ENCODE measurements at places on chromosomes 11 and 22. TPM values are rescaled to one million over a fixed set of nuclear protein-coding genes. Genes with fewer than 3 reads are reported as not detected.
A peak's percentile ranks its signal among the peaks of the same experiment; 100 is the strongest.

LDLRAD3 gene
- total RNA-seq = 10.8 TPM

GRAP2 gene
- total RNA-seq = not detected

GRCh38 chr11:69339983-69340565 lies 46.1 kb downstream of the MYEOV start:
- no peak for DNase-seq

DNA sequence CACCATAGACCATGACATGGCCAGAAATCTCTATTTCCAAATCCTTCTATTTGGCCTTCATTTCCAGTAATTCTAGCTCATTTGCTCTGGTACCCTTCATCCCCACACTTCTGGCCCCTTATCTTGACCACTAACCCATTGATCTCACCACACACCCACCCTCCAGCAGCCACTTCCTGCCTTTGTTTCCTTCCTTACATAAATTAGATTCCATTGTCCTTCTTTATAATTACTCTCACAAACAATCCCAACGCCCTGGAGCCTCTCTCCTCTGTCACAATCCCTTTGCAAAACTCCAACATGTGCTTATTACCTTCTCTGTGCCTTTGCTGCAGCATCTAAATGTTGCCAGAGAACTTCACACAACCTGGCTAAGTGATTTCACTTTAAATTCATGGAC lies 14.8 kb downstream of the APLNR start:
- DNase-seq = no peak

POU2AF2 gene
- total RNA-seq = not detected

GRCh38 chr11:9015677-9016076 lies 11.9 kb upstream of the NRIP3 start:
- peak; percentile 83 for DNase-seq

DNA sequence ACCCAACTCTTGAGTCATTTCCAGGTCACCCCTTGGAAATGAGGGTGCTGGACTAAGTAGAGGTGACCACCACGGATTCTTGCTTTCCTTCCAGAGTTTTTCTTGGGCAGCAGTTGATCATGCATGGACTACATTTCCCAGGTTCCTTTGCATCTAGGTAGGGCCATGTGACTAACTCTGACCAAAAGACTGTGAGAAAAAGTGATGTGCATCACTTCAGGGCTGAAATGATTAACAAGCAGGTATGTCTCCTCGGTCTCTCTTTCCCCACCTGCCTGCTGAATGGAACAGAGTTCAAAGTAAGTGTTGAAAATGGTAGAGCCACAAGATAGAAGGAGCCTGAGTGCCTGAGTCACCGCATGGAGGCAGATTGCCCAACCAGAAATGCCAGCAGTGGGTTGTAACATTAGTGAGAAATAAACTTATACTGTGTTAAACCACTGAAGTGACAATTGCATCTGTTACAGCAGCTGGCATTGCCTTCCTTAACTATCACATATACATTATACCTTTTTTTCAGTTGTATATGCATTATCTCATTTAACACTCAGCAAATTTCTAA lies 113.5 kb downstream of the MN1 start:
- no peak for DNase-seq

OR51B5 gene
- not detected for total RNA-seq

DNA sequence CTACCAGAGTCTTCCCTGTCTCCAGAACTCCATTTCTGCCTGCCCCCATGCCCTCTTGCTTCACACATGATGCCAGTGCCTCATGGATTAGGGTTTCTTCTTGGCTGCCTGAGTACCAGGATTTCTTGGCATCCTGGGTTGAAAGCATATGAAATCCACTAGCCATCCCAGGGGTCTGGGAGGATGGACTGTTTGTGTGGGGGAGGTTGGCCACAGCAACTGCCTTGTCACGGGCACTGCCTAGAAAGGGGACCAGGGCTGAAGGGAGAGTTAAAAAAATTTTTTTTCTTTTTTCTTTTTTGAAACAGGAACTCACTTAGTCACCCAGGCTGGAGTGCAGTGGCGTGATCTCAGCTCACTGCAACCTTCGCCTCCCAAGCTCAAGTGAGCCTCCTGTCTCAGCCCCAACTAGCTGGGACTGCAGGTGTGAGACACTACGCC lies 4.2 kb downstream of the USP35 start:
- DNase-seq = peak; percentile 37

OR56A1 gene
- total RNA-seq = not detected

ZP1 gene
- not detected for total RNA-seq

OR56A5 gene
- not detected for total RNA-seq

DNA sequence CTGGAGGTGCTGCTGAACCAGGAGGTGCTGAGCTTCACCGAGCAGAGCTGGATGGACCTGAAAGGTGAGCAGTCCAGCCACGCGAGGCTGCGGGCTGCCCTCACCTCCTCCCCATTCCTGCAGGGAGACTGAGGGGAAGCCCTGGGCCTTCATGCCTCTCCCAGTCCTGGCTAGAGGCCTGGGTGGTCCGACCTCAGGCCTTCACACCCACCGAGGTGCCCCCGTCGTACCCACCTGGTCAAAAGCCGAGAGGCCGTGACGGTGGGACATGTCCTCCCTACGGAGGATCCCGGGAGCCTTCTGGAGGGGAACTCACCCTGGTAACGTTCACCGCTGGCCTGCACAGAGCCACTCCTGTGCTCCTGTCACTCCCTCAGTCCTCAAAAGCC lies 5.1 kb downstream of the SUSD2 start:
- DNase-seq = no peak

PGA4 gene
- total RNA-seq = not detected

GRCh38 chr22:28230671-28231070 lies 311.6 kb upstream of the PITPNB start:
- peak; percentile 63 for DNase-seq

DNA sequence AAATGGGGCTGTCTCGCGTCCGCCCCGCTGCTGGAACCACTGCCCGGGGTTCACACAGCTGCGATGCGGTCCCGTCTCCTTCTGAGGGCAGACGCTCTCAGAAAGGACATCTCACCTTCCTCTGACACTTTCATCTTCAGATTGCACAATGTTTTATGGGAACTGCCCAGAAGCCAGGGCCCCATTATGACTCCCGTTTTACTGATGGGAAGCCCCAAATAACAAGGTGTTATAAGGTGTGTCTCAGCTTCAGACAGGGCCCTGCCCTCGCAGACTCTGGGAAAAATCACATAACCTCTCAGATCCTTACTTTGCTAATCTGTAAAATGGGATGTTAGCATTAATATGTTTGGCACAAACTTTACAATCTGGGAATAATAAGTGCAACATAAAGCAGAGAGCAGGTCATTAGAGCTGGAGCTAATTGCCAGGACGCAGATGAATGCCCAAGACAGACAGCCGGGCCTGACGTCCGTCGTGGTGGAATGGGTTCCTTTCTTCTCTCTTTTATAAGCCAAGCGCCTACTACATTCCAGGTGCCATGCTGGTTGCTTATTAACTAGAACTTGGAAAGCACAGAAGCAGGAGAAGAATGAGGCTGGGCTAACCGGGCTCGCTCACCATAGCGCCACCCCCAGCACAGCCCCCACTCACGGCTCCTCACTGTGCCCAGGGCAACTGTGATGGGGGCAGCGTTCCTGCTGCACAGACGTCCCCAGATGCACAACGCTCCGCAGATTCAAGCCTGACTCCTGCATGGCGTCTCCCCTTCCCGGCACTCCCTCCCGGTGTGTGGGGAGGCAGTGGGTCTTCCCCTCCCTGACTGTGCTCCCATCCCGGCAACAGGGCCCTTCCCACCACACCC lies 43.8 kb downstream of the TRMU start:
- no peak for DNase-seq

DNA sequence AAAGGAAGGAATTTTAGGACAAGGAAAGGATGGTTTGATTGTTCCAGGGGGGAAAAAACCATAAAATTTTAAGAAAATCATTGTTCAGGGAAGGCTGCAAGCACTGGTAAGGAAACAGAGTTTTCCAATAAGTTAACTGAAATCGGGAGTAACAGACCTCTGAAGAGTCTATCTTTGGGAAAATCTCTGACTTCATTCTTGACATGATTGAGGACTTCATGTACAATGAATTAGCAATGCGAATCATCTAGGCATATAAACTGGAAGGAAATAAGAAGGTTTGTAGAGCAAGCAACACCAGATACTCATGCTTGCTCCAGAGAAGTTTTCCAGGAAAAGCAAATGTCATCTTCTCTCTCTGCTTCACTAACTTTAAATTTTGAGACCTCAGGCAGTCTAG lies 18.5 kb downstream of the APLP2 start:
- DNase-seq = no peak

DNA sequence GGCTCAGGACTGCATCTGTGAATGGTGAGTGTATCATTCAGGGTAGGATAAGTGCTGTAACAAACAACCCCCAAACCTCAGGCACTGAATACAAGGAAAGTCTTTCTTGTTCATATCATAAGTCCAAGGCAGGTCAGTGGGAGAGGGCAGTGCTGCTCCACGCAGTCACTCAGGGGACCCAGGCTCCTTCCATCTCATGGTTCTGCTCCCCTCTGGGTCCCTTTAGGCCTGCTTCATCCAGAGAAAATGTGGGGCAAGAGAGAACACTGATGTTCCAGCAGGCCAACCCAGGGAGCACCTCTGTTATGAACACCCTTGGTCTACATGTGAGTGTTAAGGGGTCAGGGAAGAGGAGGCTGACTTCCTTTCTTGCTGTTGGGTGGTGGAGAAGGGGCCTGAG lies 187.8 kb downstream of the CHST1 start:
- no peak for DNase-seq

GRCh38 chr11:99244613-99245012 lies 223.9 kb downstream of the CNTN5 start:
- DNase-seq = no peak

LRRN4CL gene
- total RNA-seq = 62.0 TPM

SLC2A11 gene
- 11.9 TPM for total RNA-seq

GRCh38 chr11:90434858-90435257 lies 212.0 kb upstream of the CHORDC1 start:
- DNase-seq = no peak

KCNQ1 gene
- total RNA-seq = not detected

HPX gene
- not detected for total RNA-seq

MRGPRX4 gene
- total RNA-seq = not detected

DNA sequence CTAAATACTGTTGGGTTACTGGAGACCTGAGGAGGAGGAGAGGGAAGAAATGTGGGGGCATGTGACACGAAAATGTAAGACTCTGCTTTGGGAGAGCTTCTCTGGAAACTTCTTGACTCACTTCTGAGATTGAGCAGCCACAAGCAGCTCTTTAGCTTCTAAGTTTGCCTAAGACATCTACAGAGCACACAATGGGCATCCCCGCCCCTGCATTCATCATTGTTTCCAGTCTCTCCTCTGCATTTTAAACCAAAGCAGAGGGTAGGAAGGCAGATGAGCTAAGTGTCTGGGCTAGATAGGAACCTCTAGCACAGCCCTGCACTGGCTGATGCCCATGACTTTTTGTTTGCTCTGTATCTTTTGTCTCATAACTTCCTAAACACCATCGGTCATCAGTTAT lies 2.1 kb upstream of the OR52D1 start:
- DNase-seq = no peak

TMEM86A gene
- 0.27 TPM for total RNA-seq

CRY2 gene
- total RNA-seq = 19.6 TPM

DRD2 gene
- not detected for total RNA-seq
